ENCODE measurements at places on chromosomes 7 and 10.

GRCh38 chr7:127798023-127798422 is 146.0 kb downstream of the SND1 start:
- DNase-seq, result no peak

- DNase-seq, result peak; percentile 69
These were observed 99.4 kb upstream of the TMEM106B start for GRCh38 chr7:12111422-12112405.

GRCh38 chr10:121216295-121216694 is 365.1 kb downstream of the WDR11 start:
- DNase-seq, result no peak

- DNase-seq, result no peak
These were observed 708 bp upstream of the GPR85 start for GRCh38 chr7:113087071-113087998.

DNA sequence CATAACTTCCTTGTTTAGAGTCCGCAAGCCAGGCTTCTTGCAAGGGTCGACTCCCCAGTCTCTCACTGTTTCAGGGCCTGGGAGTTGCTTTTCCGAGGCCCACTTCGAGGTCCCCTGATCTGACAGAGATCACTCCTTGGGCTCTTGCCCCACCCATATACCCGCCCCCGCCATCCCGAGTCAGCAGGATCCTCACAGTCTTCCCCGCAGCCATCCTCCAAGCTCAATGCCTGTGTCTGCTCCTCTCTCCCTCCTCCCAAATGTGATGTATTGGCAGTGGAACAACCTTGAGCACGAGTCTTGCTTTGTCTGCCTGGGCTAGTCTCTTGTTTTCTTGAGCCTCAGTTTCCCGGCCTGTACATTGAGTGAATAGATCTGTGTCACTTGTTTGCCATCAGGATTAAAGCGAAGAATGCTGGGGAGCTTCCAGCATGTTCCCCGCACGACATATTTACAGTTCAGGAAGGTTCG is 2.4 kb upstream of the HMX2 start:
- no peak for DNase-seq

GRCh38 chr10:102773986-102774385 is 30.2 kb downstream of the WBP1L start:
- peak; percentile 21 for DNase-seq

- DNase-seq, result no peak
These were observed 2.1 kb downstream of the ZNF394 start for GRCh38 chr7:99497766-99498545.

GRCh38 chr7:3241686-3242258 is 59.3 kb upstream of the SDK1 start:
- DNase-seq, result no peak

DNA sequence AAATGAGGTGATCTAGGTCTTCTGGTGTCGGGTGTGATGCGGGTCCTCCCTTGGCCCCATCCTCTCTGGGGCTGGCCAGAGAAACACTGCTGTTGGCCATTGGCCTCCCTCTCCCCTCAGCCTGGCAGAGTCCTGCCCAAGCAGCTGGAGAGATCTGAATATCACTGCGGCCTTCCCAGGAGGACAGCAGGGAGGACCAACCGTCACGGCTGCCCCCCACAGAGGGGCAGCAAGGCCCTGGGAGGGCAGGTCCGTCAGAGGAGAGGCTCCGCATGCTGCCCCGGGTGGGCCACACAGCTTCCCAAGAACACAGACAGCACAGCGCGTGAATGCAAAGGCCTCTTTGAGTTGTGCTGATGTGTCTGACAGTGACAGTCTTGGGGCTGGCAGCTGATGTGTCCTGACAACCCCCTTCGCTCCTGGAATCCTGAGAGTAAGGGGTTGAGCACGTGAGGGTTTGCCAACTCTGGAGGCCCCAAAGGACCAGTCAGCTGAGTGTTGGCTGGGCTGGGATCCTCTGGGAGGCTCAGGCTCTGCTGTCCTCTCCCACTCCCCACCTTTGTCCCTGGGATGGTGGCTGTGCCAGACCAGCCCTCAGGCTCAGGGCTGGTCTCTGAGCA is 132.5 kb upstream of the UNC5B start:
- no peak for DNase-seq

- no peak for DNase-seq
These were observed 2.9 kb upstream of the WDFY4 start for GRCh38 chr10:48681740-48682139.

- no peak for DNase-seq
These were observed 54.9 kb upstream of the SP4 start for GRCh38 chr7:21373031-21373430.

DNA sequence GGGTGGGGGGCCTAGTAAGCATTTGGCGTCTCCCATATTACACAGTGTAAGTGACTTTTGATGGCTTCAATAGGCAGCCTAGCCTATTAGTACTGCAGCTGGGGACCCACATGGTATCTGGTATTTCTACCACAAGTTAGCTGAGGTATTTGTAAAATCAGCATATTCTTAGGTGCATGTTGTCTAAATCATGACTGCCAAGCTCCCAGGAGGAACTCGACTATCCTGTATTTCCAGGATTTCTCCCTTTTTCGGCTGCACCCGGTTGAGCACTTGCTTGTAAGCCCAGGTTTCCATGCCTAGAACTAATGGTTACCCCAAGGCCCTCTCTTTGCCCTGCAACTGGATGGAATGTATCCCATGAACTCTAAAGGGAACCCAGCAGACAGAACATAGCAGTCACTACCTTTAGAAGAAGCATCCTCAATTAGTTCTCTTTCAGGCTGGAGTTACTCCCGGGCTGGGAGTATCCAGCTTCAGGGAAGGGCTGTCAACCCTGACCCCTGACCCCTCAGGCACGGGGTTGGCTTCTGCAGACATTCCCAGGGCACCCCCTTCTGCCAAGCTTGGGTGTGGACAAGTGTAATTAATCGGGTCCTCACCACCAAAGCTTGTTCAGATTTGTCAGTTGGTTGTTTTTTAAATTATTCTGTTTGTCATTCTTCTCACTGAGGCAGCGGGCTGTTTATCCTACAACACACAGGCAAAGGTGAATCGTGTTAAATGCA is 90.3 kb upstream of the PARD3 start:
- no peak for DNase-seq

GRCh38 chr7:66277492-66277891 is 72.4 kb downstream of the TPST1 start:
- no peak for DNase-seq

DNA sequence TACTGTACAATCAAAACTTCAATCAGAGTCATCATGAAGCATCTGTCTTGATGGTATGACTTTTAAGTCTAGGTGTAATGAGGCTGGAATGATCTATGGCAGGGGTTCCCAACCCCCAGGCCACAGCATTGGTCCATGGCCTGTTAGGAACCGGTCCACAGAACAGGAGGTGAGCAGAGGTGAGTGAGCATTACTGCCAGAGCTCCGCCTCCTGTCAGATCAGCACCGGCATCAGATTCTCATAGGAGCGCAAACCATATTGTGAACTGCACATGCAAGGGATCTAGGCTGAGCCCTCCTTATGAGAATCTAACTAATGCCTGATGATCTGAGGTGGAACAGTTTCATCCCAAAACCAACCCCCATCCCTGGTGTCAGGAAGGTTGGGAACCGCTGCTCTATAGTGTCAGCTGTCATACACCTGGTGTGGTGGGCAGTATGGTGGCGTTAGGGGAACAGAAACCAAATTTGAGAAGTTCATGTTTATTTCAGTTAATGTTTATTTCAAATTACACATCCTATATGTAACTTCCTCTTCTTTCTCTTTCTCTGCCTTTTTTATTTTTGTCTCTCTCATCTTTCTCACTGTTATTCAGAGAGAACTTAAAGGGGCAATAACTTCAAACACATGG is 432.6 kb downstream of the TNS3 start:
- no peak for DNase-seq

DNA sequence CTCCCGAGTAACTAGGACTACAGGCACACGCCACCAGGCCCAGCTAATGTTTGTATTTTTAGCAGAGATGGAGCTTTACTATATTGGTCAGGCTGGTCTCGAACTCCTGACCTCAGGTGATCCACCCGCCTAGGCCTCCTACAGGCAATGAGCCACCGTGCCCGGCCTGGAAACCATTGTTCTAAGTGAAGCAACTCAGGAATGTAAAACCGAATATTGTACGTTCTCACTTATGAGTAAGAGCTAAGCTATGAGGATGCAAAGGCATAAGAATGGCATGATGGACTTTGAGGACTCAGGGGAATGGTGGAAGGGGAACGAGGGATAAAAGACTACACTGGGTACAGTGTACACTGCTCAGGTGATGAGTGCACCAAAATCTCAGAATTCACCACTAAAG is 235.1 kb upstream of the AUTS2 start:
- no peak for DNase-seq

GRCh38 chr7:37107047-37107750 is 341.5 kb downstream of the ELMO1 start:
- no peak for DNase-seq

- DNase-seq, result no peak
These were observed 776 bp downstream of the TMEM184A start for GRCh38 chr7:1555046-1555812.

DNA sequence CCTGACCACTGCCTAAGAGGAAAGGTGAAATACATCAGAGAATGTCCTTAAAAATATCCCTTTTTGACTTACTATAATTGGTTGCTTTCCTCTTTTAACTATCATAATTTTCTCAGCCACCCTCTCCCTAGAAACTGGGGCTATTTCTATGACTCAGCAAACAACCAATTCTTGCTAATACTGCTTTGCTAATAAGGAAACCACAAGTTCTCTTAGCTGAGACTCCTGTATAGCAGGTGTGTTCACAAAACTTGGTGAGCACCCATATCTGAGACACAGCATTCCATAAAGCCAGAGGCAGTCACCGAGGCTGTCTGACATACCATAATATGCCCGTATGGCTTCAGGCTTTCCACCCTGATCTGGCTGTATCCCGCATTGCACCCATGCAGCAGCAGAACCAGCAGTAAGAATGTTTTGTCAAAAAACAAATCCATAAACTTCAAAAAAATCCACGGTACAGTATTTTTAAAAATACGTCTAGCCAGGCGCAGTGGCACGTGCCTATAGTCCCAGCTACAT is 191.7 kb upstream of the C7orf33 start:
- DNase-seq, result no peak

- DNase-seq, result no peak
These were observed at the start of gene PIK3CG for GRCh38 chr7:106865130-106866041. Gene PIK3CG, plus strand, starts transcription at chr7:106865282. Its CDS starts 2,280 bp downstream, at chr7:106867562.

GRCh38 chr10:32318476-32318896 is 28.5 kb downstream of the EPC1 start:
- DNase-seq, result no peak

DNA sequence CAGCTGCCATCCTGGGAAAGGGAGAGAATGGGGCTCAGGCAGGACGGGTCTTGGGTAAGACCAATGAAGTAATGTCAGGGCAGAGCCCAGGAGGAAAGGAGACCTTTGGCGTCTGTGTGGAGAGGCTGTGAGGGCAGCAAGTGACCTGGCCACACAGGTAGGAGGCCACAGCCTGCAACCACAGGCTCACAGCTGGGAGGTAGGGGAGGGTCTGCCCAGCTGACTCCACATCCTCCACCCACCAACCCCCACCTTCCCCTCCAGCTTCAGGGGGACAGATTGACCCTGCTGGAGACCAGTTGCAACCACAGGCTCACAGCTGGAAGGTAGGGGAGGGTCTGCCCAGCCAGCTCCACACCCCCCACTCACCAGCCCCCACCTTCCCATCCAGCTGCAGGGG is 262.2 kb upstream of the TCERG1L start:
- DNase-seq, result no peak

DNA sequence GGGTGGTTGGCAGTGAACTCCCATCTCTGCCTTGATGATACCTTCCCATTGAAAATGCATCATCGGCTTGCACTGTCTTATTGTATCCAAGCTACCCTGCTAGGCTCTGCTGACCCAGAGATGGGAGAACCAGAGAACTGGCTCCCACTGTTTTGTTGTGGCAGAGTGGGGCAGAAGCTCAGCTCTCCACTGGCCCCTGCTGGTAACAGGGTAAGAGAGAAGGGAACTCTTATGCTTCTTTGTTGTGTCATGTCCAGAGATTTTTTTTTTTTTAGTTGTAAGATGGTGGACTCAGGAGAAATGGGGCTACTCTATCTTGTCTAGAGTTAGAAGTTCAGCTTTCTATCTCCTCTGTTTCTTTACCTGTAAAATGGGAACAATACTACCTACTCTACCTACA is 100.5 kb upstream of the SDK1 start:
- no peak for DNase-seq

- no peak for DNase-seq
These were observed 183.5 kb downstream of the CREB5 start for GRCh38 chr7:28595801-28596200.

GRCh38 chr10:100567249-100567648 is 31.5 kb downstream of the HIF1AN start:
- no peak for DNase-seq

DNA sequence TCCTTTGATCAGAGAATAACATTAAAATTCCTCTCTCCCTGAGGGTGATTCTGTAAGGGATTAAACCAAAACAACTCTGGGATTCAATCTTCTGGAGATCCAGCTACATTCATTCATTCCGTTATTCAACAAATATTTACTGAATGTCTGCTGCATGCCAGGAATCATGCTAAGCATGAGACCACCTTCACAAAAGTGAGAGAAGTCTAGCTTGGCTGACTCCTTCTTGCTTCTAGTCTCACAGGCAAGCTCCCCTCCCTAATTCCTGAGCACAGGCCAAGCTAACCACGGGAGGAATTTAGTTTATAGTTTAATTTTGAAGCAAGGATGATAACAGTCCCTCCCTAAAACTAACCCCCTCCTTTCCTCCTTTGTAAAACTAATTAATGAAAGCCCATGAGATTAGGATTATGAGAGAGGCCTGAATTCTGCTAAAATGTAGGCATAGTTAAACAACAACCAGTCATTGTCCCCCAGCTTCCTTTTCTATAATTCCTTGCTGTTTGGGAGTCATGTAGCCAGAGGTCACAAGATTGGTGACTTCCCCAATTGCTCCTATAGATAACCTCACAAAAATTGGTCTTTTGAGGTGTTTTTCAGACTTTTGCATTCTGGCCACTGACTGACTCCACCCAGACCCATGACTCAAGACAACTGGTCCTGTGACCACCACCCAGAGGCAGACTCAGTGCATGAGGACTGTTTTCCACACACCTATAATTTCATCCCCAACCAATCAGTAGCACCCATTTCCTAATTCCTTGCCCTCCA is 113.5 kb downstream of the ITGB8 start:
- DNase-seq, result no peak

DNA sequence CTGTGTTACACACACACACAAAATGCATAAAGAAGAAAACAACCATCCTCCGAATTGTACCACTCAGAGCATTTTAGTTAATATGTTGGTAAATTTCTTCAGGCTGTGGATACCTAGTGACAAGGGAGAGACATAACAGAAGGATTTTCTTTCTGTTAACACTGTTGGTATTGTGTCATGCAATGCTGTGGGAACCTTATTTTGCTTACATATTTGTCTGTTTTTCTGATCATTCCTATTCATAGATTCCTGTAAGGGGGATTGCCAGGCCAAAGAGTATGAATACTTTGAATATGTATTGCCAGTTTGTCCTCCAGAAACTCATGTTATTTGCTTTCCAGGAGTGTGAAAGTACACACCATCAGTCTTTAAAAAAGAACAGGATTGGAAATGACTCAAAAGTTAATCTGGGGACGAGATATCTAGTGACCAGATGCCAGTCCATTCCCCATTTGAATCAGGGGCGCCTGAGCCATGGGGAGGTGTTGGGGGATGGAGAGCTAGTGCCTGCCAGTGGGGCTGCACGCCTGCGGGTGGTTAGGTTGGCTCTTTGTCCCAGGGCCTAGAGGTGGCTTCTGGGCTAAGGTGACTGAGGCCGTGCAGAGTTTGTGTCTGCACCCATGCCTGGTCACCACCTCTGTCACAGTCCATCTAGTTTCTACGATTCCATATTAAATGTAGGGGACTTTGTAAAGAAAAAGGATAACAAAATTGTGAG is 142.0 kb downstream of the PTPN20 start:
- no peak for DNase-seq

All from hypothalamus (tissue), 51 donors.